ENCODE measurements at places on chromosomes 6 and 20.

DNA sequence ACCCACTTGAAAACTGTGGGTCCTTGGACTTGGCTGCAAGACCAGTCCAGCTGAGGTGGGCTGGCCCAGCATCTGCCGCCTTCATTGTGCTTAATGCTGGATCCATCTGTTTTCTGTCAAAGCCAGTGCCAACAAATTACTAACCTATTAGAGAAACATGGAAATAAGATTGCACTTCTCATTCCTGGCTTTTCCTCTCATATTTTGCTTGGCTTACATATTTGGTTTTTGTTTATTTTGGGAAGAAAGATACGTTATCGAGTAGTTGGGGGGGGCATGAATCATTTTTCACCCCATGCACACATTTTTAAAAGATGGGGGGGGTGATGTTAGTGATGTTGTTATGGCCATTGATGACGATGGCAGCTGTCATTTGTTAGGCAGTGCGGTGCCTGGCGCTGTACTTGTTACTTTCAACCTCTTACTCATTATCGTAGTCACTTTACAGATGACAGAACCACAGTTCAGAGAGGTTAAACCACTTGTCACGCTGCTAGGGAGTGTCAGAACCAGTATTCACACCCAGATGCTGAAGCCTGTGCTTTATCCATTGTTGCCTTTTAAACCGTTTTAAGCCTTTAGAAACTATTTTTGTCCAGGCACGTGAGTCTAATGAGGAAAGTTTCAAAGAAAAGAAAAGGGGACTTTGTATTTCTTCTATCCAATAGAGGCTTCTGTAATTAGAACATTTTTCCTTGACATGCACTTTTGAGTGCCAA is 180.0 kb downstream of the TMEM242 start:
- DNase-seq = peak; percentile 85

- no peak for DNase-seq
Observed at GRCh38 chr6:74410630-74411029, 714.6 kb downstream of the CD109 start.

DNA sequence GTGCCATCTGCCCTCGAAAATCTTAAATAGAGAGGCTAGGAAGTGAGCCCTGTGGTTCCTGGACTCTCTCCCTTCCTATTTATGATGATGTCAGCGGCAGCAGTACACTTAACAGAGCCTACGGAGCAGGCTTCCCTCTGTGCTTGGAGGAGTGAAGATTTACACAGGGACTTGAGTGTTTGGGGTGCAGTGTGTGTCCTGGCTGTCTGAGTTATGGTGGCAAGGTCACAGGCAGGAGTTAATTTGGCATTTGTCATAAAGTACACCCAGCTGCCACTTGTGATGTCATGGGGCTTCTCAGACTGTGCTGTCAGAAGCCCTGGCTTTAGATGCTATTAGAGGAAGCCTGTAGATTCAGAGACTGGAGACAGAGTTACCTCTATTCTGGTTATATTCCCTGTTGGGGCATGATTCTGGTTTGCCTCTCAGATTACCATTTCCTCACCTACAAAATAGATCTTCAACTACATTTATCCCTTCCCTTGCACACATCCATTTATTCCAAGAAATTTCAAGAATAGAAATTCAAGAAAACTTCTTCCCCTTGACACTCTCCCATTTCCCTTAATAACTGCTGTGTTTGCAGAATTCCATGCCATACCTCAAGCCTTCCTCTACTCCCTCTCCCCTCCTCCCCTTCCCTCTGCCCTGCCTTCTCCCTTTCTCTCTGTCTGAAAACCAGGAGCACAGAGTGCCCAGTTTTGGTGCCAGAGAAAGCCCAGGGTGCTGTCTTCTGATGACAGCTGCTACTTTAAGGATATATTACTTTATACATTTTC is 72.1 kb downstream of the SLC24A3 start:
- no peak for DNase-seq

GRCh38 chr6:138480279-138480949 is 18.9 kb downstream of the NHSL1 start:
- no peak for DNase-seq

GRCh38 chr6:169784821-169785340 is 33.5 kb downstream of the ERMARD start:
- no peak for DNase-seq

- no peak for DNase-seq
Observed at GRCh38 chr6:170062915-170063241, 228.0 kb downstream of the DLL1 start.

GRCh38 chr6:149031859-149032598 is 285.2 kb downstream of the UST start:
- peak; percentile 95 for DNase-seq

GRCh38 chr6:123439371-123439770 is 197.4 kb downstream of the TRDN start:
- DNase-seq = no peak

- DNase-seq = no peak
Observed at GRCh38 chr6:6860863-6861262, 246.9 kb upstream of the RREB1 start.

DNA sequence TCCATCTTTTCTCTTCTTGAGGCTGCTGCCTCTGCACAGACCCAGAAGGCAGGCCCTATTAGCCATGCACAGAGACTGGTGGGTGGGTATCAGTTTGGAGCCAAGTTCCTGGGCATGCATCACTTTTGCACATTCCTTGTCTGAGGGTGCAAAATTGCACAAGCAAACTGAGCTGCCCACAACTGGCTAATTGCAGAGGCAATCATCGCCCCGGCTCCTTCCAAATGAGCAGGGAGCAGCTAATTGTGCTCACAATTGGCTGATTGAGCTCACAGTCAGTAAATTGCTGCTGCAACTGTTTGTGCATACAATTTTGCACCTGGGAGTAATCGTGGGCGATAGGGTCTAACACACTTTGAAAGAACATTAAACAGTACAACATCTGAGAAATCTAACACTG is 511.4 kb downstream of the DHX35 start:
- no peak for DNase-seq

DNA sequence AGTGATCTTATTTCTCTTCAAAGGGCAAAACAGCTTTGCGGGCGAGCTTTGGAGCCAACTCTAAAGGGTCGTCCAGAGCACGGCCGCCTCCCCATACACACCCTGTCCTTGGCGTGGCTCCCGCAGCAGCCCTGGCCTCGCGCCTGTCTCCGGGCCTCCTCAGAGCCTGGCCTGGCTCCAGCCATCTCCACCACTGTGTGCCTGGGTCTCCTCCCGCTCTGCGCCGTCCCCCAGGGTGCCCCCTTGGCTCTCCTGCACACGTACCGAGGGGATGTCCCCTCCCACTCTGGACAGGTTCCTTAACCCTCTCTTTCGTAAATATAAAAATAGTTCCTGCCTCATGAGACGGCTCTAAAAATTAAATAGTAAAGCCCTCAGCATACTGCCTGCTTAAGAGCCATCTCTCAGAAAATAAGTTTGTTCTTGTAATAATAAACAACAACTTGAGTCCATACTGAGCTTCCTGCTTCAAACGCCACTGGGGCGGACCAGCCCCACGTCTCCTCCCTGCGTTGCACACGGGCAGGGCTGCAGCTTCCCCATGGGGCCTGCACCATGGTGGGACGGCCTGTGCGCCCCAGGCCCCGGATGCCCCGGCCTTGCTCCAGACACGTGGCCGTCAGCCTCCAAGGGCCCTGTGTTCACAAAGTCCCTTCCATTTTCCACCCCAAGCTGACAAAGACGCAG is 226.2 kb downstream of the TTLL2 start:
- DNase-seq = no peak

GRCh38 chr6:40586369-40587201 is 579 bp downstream of the LRFN2 start:
- no peak for DNase-seq

GRCh38 chr20:1137236-1137635 is 18.8 kb downstream of the PSMF1 start:
- no peak for DNase-seq

DNA sequence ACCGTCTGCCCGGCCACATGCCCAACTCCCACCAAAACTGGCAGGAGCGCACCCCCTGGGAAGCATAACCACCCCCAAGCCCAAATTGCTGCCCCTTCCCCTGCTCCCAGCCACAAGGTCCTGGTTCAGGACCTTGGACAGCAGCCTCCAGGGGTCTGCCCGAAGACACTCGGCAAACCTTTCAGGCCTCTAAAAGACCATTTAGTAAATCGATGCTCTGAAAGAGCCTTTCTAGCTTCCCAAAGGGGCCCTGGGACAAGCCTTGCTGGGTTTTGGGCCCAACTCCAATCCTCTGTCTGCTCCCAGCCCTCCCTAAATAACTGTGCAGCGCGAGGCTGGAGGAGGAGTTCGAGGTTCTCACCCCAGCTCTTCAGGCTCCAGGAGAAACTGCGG is 30.5 kb downstream of the GRM4 start:
- DNase-seq = no peak

DNA sequence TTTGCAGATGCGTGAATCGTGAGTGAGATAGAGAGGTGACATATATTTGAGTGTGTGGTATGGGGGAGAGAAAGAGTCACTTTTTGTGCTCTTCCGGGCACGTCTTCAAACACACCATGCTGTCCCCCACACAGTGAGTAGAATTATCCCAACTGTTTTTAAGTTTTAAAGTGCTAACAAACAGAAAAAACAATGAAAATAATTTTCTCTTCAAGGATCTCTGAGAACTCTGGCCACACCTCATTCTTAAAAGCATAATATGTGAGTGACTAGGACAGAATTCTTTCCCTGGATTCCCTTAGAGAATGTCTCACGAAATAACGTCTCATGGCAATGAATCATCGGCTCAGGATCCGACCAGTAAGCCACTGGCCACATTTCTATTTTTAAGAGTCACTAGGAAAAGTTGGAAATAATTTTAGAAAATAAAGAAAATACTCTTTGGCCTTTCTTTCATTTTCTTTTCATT is 235.7 kb upstream of the ZNF217 start:
- DNase-seq = peak; percentile 99

- DNase-seq = peak; percentile 61
Observed at GRCh38 chr6:75402296-75402695, 91.3 kb downstream of the FILIP1 start.

DNA sequence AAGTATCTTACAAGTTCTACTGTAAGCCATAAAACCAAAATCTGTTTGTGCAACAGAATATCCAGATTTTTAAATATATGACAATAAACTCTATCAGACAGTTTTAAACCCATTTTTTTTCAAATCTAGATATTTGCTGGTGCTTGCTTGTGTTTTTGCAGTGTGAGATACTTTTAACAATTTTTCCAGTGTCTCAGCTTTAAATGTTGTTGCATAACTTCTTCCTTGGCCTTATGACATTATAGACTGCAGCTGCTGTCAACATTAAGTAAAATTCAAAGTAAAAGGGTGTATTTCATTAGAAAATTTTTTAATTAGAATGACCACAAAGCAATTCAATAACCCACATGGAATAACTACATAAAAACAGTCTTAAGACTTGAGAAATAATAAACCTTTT is 139.5 kb downstream of the PTPRK start:
- DNase-seq = no peak

- peak; percentile 44 for DNase-seq
Observed at GRCh38 chr6:1596088-1596852, 13.4 kb upstream of the FOXC1 start.

GRCh38 chr6:85460154-85460920 is 10.5 kb downstream of the NT5E start:
- no peak for DNase-seq

GRCh38 chr6:111306104-111306888 is 176.7 kb downstream of the REV3L start:
- DNase-seq = no peak

DNA sequence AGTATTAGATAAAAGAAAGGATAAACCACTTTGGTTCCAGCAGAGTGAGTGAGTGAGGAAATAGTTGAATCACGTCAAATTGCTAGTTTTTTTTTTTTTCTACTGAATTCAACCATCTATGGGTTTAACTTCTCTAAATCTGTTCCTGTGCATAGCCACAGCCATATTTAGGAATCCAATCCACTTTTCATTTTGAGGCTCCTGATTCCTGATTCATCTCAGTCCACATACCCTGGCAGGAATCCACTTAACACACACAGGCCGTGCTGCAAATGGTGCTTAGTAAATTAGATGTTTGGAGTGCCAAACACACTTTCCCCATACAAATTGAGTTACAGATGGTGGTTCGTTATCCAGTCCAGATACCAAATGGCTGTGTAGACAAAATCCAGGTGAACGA is 220.3 kb downstream of the ALDH8A1 start:
- no peak for DNase-seq

DNA sequence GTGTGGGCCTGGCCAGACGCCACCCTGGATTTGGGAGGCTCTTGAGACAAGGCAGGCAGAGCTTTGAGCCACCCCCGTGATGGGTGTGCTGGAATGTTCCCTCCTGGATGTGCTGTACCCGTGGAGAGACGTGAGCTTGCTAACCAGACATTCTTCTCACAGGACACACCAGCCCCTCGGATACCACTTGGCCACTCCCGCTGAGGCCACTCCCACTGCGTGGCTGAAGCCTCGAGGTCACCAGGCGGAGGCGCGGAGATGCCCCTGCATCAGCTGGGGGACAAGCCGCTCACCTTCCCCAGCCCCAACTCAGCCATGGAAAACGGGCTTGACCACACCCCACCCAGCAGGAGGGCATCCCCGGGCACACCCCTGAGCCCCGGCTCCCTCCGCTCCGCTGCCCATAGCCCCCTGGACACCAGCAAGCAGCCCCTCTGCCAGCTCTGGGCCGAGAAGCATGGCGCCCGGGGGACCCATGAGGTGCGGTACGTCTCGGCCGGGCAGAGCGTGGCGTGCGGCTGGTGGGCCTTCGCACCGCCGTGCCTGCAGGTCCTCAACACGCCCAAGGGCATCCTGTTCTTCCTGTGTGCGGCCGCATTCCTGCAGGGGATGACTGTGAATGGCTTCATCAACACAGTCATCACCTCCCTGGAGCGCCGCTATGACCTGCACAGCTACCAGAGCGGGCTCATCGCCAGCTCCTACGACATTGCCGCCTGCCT is 14.1 kb downstream of the SLCO4A1 start:
- DNase-seq = no peak

DNA sequence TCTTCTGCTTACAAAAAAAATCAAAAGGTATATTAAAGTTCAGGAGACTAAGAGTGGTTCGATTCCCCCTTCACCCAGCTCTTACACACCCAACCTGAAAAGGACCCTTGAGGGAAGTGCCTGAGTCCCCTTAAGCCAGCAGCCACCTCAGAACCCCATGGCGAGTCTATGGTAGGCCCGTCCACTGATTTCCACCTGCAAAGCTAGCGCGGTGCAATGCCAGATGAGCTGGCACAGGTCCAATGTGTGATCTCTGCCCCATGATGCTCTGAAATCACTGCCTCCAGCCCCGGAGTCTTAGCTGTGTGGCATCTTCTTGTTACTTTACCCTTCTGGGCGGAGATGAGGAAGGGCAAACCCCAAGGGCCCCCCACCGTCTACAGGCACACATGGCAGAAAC is 109.3 kb downstream of the SMOC2 start:
- DNase-seq = no peak

DNA sequence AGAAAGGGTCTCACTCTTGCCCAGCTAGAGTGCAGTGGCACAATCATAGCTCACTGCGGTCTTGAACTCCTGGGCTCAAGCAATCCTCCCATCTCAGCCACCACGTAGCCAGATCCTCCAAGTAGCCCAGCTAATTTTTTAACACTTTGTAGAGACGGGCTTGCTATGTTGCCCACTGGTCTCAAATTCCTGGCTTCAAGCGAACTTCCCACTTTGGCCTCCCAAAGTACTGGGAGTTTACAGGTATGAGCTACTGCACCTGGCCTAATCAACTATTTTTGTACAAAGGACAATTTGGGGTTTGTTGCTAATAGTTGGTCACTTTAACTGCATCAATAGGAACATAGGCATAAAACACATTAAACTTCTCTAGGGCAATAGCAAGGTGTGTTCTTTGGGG is 29.9 kb upstream of the SYNCRIP start:
- no peak for DNase-seq

Measured in HCEC 1CT (cell line).